Fibroblast of pulmonary artery (primary cell): ENCODE measurements at places on chromosomes 5 and 9.

GRCh38 chr5:172380987-172381643, 73.2 kb downstream of the SH3PXD2B start:
- DNase-seq = no peak

DNA sequence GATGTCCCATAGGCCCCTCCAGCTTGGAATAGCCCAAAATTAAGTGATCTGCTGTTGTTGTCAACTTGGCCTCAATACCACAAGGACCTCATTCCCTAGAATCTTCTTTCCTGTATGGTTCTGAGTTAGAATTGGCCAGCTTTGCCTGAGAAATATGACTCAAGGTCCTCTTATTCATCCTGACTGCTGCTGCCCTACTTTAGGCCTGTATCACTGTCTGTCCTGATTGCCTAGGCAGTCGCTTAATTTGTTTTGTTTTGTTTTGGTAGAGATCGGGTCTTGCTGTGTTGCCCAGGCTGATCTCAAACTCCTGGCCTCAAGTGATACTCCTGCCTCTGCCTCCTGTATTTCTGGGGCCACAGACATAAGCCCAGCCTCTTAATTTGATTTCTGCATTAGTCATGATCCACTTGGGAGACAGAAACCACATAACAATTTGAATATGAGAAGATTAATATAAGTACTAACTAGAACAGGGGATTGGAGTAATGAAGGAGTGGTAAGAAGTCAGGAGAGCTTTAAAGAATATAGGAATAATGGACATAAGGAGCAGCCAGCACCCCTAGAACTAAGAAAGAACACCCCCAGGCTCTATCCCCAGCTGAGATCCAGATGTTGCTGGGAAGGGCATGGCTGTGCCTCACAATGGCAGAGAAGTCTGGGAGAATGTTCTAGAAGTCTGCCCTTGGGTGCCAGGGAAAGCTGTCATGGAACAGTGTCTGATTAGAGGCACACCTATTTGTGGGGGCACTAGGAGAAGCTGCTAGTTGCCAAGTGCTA, 4.6 kb downstream of the TEX53 start:
- no peak for DNase-seq

- no peak for DNase-seq
Measured at GRCh38 chr9:20551236-20551635, 71.1 kb downstream of the MLLT3 start.

DNA sequence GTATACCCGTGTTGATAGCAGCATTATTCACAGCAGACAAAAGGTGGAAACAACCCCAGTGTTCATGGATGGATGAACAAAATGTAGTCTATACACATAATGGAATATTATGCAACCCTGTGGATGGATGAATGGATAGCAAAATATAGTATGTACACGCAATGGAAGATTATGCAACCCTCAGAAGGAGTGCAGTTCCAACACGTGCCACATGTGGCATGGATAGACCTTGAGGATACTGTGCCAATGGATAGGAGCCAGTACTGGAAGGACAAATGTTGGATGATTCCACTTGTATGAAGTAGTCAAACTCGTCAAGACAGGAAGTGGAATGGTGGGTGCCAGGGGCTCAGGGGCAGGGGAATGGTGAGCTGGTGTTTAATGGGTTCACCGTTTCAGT, 44.9 kb downstream of the PLEKHG4B start:
- DNase-seq = no peak
